ENCODE measurements at places on chromosomes 5 and 9.

DNA sequence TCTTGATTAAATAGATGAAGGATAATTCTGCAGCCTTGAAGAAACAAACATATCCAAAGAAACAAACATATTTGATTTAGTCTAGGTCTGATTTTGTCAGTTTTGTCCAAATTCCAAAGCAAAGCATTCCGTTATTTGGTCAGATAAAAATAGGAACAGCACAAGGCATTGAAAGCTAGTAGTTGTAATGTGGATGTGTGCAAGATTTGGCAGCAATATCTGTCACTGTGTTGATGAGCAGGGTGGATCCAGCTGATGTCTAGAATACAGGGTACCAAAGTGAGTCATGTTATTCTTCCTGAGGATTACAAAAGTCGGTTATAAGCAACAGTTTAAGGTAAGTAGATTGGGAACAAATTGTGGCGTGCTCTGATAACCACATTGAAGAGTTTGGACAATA is 69.3 kb upstream of the PLPPR1 start:
- DNase-seq = no peak

GRCh38 chr5:122701640-122702523 is 73.0 kb upstream of the SNX2 start:
- DNase-seq = no peak

DNA sequence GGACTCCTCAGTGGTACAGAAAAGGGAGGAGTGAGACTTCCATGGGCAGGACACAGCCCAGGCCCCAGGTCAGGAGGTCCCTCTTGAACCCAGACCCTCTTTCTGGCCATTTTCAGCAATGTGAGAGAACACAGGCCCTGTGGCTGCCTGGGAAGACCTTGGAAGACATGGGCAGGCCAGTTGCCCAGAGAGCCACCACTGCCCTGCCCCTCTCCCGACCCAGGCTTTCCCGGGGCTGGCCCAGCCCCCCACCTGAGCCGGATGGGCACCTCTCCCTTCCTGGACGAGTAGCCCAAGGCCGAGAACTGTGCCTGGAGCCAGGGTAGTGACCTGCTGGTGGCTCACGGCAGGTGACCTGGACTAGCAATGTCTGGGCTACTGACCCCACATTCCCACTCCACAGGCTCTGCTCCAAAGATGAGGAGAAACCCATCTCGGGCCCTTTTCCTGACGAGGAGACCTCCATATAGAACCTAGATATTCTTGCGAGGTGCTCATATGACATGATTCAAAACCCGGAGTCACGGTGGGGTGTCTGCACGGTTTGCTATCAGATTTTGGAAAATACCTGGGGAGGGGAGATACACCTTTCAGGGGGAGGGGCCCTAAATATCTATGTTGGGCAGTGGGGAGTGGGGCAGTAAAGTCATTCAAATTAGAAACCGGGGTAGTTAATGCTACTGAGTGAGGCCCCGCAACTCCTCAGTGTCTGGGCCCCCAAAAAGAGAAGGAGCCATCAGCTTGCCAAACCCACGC is 59.4 kb downstream of the ZNF354C start:
- DNase-seq = no peak

GRCh38 chr9:4328723-4329122 is 28.9 kb upstream of the GLIS3 start:
- DNase-seq = no peak

GRCh38 chr5:4905674-4906520 is 234.2 kb upstream of the ADAMTS16 start:
- DNase-seq = no peak

- DNase-seq = no peak
These were observed 2.5 kb downstream of the DOK3 start for GRCh38 chr5:177507165-177507564.

- no peak for DNase-seq
These were observed 20.4 kb downstream of the BDP1 start for GRCh38 chr5:71475788-71476384.

DNA sequence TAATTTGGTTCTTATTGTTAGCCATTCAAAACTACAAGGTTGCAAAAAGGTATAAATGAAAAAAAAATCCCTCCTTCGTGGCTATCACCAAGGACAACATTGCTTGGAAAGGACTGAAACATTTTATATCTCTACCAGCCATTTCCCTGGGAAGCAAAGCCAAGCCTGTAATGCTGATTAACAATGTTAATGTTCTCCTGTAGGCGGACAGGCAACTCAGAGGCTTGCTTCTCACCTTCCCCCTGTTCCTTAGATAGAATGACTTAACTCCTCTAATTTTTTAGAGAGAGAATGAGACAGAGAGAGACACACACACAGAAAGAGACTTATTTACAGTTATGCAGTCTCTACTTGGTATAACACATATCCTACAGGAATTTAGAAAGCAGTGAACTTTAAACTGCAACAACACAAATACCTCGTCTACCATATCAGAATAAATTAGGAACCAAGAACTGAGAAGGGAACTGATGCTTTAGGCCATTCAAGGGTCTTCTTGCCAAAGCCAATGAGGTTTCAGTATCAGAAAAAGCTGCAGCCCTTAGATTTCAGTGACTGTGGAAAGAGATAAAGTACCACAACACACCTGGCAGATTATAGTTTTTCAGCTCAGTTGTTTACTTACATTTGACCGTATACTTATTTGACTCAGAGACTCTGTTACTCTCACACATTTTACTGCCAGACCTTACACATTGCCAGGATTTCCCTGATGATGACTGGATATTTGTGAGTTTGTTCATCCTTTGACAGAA is 20.9 kb upstream of the MAN2A1 start:
- DNase-seq = no peak

DNA sequence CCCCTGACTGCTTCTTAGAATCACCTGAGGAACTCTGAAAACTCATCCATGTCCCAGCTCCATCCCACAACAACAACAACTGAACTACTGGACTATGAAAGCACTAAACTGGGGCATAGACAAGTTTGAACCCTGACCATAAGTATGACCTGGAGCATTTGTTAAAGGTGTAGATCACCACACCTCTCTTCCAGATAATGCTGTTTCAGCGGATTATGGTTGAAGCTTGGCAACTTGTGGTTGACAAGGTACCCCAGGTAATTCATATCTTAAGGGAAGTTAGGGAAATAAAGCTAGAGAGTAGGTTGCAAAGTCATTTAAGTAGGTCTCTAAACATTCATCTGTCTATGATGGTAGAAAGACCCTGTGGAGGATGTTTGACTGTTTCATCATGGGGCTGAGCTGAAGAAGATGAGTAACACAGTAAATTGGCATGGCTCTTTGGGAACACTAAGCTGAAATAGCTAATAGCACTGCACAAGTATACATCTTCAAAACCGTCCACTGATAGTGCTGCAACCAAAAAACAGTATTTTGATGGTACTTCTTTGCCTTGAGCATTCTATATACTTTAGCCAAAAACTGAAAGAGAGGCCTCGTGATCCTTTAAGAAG is 80.2 kb downstream of the TMEM174 start:
- DNase-seq = no peak

DNA sequence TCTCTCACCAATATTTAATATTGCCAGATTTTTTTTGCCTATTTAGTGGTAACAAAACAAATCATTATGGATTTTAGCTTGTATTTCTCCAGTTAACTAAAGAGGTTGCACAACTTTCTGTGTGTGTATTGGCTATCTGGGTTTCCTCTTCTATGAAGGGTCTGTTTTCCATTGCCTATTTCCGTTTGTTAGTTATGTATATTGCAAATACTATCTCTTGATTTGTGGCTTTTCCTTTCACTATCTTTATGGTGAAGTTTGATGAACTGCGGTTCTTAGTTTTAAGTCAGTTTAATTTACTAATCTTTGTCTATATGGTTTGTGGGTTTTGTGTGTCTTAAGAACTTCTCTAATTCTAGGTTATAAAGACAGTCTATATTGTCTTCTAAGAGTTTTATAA is 136.3 kb downstream of the CEP120 start:
- DNase-seq = no peak

GRCh38 chr5:38413696-38414095 is 142.8 kb downstream of the LIFR start:
- no peak for DNase-seq

- no peak for DNase-seq
These were observed 219.6 kb downstream of the WDR70 start for GRCh38 chr5:37598733-37599132.

- DNase-seq = no peak
These were observed 47.0 kb upstream of the MROH2B start for GRCh38 chr5:41118177-41118576.

DNA sequence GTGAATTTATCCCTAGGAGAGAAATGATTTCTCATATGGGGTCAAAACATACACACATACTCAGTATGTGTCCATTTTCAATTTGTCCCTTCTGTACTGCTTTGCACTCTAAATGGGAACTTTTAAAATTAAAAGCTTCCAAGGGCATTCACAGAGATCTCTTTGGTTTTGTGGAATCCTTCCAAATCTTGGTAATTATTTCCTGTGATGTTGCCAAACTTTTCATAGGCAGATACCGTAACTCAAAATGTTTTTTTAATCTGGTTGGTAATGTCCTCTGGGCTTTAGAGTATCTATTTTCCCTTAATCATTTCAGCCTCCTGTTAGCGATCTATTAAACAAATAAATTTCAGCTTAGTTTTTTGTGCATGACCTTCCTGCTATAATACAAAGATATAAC is 282.4 kb downstream of the ARHGEF28 start:
- DNase-seq = no peak

DNA sequence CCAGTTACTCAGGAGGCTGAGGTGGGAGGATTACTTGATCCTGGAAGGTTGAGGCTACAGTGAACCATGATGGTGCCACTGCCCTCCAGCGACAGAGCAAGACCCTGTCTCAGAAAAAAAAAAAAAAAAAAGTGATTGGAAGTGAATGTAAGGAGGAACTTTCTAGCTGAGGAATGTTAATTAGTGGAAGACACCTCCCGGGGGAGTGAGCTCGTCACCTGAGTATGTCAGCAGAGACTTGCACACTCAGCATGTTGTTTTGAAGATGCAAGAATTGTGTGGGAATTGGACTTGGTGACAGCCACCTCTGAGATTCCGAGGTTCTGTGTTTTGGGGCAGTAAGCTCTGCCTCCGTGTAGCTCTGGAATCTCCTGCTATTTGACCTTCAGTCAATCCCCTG is 3.6 kb downstream of the SYNPO start:
- DNase-seq = no peak

- no peak for DNase-seq
These were observed 21.2 kb upstream of the KCNMB1 start for GRCh38 chr5:170410401-170410800.

DNA sequence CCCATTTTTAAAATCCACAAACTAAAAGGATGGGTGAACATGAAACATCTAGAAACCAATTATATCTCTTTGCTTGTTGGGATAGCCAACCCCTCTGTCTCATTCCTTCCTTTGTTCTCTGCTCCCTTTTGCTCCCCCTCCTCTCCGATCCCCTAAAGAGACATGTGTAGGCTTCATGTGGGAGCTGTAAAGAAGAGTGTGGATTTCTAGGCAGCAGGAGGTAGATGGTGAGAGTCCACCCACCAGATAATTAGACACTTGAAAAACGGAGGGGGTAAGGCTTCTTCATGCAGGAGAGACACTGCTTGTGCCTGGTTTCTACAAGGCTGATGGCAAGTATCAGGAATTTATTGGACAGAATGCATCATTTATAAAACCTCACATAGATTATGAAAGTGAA is 27.3 kb upstream of the CFAP157 start:
- no peak for DNase-seq

GRCh38 chr5:34022121-34022705 is 14.4 kb upstream of the AMACR start:
- DNase-seq = no peak

DNA sequence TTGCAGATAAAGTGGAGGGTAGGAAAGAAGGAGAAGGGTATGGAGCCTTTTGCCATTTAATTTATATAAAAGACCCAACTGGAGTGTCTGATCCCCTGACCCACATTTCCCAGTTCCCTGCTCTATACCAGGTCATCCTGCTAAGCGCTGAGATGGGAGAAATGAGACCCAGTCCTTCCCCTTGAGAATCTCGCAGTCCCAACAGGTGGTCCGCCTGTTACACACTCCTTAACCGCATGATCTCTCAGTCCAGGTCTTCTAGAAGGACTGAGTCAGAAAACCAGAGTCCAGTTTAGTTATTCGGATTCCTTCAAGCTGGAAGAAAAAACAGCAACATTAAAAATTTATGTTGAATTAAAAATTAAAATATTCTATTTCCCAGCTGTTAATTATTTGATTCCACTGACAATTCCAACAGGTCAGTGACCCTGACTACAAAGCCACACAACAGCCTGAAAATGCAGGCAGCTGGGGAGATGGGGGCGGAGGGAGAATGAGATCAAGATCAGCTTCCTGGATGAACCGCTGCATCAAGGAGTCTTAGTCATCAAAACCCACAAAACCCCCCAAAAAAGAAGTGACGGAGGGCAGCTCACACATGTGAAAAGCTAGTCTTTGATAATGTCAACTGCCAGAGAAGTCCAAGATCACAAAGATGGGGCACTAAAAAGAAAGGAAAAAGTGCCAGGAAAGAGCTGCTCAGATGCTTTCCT is 44.0 kb downstream of the GGTA1 start:
- no peak for DNase-seq

DNA sequence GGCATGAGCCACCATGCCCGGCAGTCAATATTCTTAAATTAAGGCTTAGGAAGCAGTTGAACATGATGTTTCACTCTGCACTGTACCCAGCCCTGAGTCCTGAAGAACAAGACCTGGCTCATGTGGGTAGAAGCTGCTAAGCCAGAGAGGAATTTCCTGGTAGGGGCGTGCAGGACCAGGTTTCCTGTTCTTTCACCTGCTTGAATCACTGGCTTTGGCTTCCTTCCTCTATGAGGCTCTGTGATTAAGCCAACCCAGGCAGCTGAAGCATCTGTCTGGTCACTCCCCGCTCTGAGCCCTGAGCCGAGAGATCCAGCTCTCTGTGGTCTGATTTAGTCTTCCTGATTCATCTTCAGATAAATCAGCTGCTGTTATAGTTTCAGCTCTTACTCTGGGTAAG is 29.1 kb downstream of the CFAP77 start:
- DNase-seq = no peak

DNA sequence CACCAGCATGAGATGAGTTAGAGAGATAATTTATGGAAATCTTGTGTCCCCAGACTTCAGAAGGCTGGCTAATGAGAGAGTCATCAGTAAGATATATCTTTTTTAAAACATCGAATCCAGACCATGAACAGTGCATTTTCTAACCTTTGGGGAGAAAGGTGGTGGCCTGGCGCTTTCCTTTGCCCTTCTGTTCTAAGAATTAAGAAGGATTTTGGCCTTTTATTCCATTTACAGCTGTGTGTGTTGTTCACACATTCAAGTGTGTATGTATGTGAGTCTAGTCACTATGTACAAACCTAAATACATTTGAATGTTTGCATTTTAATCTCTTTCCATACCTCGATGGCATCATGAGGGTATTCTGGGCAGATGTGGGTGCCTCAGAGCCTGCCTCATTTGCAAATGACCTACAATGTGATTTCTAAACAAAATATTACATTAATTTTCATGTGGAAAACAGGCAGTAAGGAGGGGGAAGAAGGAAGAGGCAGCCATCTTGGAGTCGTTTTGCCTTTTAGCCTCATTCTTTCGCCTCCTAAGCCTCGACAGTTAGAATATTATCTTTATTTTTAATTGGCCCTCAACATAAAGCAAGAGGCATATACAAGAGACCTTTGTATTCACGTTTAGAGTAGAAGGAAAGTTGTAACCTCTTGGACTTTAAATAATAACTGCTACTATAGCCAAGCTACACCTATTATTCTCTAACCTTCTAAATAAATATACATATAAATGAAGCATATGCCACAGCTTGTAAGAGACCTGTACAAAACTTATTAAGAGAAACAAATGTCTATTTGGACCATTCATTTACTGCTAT is 125.3 kb upstream of the TMEM161B start:
- no peak for DNase-seq

GRCh38 chr9:137310189-137311052 is 8.3 kb upstream of the NRARP start:
- DNase-seq = no peak

Data from activated CD8-positive, alpha-beta memory T cell treated with anti-CD3 and anti-CD28 coated beads for 1 hour (primary cell).